Regular cardiac myocyte (primary cell): ENCODE measurements at places on chromosomes 2 and 18. TPM values are rescaled to one million over a fixed set of nuclear protein-coding genes. Genes with fewer than 3 reads are reported as not detected.

The IL1RN gene
- under 0.01 and 0.28 TPM in 2 replicates for total RNA-seq

The APOB gene
- total RNA-seq: under 0.01 TPM in 1 of 2 replicates, not detected in the other

The KYNU gene
- total RNA-seq: 0.38 and 2.8 TPM in 2 replicates

The SP110 gene
- 3.9 and 6.5 TPM in 2 replicates for total RNA-seq

The NTSR2 gene
- not detected in 2 replicates for total RNA-seq

The STAT1 gene
- total RNA-seq: 202 and 260 TPM in 2 replicates

The GTF2A1L gene
- 0.38 and 1.1 TPM in 2 replicates for total RNA-seq

The SPR gene
- 30.5 and 40.0 TPM in 2 replicates for total RNA-seq

The SPP2 gene
- total RNA-seq: not detected in 2 replicates

The WDR7 gene
- 18.2 and 25.4 TPM in 2 replicates for total RNA-seq

The SMAD2 gene
- total RNA-seq: 52.7 and 62.3 TPM in 2 replicates

The SH3RF3 gene
- 2.8 and 2.9 TPM in 2 replicates for total RNA-seq

The NAT8 gene
- total RNA-seq: not detected in 2 replicates
